A673 (cell line): ENCODE measurements at places on chromosomes 12 and 14.

GRCh38 chr14:79543967-79544697, 667.2 kb downstream of the DIO2 start:
- H3K4me3 ChIP-seq, result no peak overlapping the region
- no peaks in the 10 kb centered on the region for H3K27me3 ChIP-seq
- H3K4me1 ChIP-seq, result no peaks in the 10 kb centered on the region
- peak; percentile 40 for DNase-seq
- no peaks in the 10 kb centered on the region for H3K36me3 ChIP-seq

- H3K27me3 ChIP-seq, result no peaks in the 10 kb centered on the region
- DNase-seq, result no peak
- H3K4me3 ChIP-seq, result no peak overlapping the region
- H3K4me1 ChIP-seq, result peaks cover 9% of the 10 kb centered on the region
- H3K36me3 ChIP-seq, result no peaks in the 10 kb centered on the region
These were observed 499.7 kb downstream of the TMTC2 start for GRCh38 chr12:83186419-83186818.

GRCh38 chr14:77375164-77375950, 1.5 kb downstream of the TMED8 start:
- peaks cover 16% of the 10 kb centered on the region for H3K4me1 ChIP-seq
- H3K27me3 ChIP-seq, result no peaks in the 10 kb centered on the region
- H3K36me3 ChIP-seq, result no peaks in the 10 kb centered on the region
- peak overlapping the region; percentile 76 for H3K4me3 ChIP-seq

GRCh38 chr14:21558703-21559170, 21.1 kb downstream of the OR10G3 start:
- no peaks in the 10 kb centered on the region for H3K36me3 ChIP-seq
- no peak for DNase-seq
- H3K27ac ChIP-seq, result no peak overlapping the region
- no peaks in the 10 kb centered on the region for H3K27me3 ChIP-seq
- no peak overlapping the region for H3K4me3 ChIP-seq

DNA sequence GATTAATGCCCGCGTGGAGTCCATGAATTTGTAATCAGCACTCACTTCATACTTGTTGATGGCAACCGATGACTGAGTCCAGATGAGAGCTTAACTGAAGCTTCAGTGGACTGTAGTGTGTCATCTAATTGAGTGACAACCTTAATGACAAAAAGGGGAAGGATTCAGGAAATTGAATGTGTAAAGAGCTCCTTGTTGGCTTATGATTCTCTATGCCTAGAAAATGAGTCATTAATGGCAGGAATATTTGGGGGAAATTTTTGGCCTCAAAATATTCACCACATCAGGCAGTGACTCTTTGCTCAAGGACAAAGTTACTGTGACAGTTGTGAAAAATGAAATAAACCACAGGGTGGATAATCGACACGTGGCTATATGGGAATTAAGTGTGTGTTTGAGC, 55.3 kb upstream of the STON2 start:
- H3K4me1 ChIP-seq, result no peaks in the 10 kb centered on the region
- peak; percentile 44 for DNase-seq
- no peak overlapping the region for H3K27ac ChIP-seq
- no peaks in the 10 kb centered on the region for H3K27me3 ChIP-seq
- H3K36me3 ChIP-seq, result no peaks in the 10 kb centered on the region

DNA sequence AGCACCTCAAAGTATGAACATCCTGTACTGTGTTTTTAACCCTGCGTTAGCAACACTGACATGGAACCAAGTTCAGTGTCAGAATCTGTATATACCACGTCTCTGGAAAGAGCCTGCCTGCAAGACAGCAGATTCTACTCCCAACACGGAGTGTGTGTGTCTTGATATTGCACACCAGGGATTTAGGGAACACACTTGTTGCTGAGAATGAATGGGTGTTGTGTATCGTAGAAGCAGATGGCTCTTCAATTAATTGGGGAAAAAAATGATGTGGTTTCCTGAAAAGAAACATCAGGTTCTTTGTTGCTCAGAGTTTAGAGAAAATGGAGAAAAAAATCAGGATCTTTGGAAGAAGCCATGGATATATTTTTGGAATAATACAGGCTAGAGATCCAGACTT, 170.8 kb downstream of the EGLN3 start:
- no peaks in the 10 kb centered on the region for H3K27me3 ChIP-seq
- no peak for DNase-seq
- H3K27ac ChIP-seq, result no peak overlapping the region
- H3K4me1 ChIP-seq, result peaks cover 29% of the 10 kb centered on the region

DNA sequence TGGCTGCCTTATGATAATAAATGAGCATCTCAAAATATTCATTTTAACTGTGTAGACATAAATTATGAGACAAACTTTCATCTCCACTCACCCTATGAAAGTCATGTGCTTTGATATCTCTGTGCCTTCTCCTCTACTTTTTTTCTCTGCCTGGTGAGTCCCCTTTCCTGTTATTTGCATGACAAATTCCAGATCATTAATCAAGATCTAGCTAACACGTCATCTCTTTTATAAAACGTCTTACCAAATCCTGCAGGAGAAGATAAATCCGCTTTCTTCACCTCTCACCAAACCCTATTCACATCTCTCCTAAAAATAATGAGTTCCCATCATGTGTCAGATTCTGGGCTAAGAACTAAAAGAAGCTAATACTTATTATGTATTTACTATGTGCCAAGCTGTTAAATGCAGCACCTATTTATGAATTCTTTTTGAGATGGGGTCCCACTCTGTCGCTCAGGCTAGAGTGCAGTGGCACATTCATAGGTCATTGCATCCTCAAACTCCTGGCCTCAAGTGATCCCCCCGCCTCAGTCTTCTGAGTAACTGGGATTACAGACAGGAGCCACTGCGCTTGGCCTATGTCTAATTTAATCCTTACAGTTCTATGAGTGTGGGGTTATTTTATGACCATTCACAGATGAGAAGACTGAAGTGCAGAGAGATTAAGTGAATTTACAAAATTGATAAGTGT, 26.7 kb downstream of the SPX start:
- no peaks in the 10 kb centered on the region for H3K4me1 ChIP-seq
- H3K27ac ChIP-seq, result no peak overlapping the region
- no peak for DNase-seq

DNA sequence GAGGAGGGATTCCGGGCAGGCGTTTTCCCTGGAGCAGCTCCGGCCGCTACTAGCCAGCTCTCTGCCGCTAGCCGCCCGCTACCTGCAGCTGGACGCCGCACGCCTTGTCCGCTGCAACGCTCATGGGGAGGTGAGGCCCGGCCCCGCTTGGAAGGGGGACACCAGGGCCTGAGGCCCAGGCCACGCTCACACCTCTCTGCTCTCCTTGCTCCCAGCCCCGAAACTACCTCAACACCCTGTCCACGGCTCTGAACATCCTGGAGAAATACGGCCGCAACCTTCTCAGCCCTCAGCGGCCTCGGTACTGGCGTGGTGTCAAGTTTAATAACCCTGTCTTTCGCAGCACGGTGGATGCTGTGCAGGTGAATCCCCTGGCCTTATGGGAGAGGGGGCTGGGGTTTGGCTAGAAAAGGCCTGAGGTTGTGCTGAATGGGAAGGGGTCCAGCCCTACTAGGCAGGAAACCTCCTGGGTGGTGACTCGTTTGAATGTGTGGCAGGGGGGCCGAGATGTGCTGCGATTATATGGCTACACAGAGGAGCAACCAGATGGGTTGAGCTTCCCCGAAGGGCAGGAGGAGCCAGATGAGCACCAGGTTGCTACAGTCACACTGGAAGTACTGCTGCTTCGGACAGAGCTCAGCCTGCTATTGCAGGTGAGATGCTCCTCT, 597 bp downstream of the RNF31 start:
- H3K27me3 ChIP-seq, result no peaks in the 10 kb centered on the region
- H3K4me3 ChIP-seq, result peak overlapping the region; percentile 90
- peak overlapping the region; percentile 87 for H3K27ac ChIP-seq
- no peak for DNase-seq

- no peaks in the 10 kb centered on the region for H3K36me3 ChIP-seq
- H3K4me1 ChIP-seq, result no peaks in the 10 kb centered on the region
- peaks cover 43% of the 10 kb centered on the region for H3K27me3 ChIP-seq
These were observed 78.7 kb downstream of the NEDD1 start for GRCh38 chr12:96985515-96986362.

GRCh38 chr12:108826101-108826806, 31.1 kb downstream of the SSH1 start:
- H3K27me3 ChIP-seq, result no peaks in the 10 kb centered on the region
- H3K4me1 ChIP-seq, result peaks cover 39% of the 10 kb centered on the region
- H3K36me3 ChIP-seq, result peaks cover 31% of the 10 kb centered on the region
- peak overlapping the region; percentile 42 for H3K27ac ChIP-seq
